NCI-H1436 treated with DMSO at 0.1 percent for 48 hours (cell line): ENCODE measurements at places on chromosomes 12 and 14.

GRCh38 chr14:36014236-36014635, 162.3 kb downstream of the PTCSC3 start:
- no peak for DNase-seq

- no peak for DNase-seq
Measured at GRCh38 chr14:24224618-24225071, 7.5 kb downstream of the NEDD8 start.

DNA sequence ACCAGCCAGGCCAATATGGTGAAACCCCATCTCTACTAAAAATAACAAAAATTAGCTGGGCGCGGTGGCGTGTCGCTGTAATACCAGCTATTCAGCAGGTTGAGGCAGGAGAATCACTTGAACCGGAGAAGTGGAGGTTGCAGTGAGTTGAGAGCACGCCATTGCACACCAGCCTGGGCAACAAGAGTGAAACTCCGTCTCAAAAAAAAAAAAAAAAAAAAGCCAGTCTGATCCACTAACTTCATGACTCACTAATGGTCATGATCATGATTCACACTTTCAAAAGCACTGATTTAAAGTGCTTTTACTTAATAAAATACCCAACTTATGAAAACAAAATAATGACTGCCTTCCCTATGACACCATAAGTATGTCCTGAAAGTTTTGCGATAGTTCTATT, 38.4 kb upstream of the CPM start:
- no peak for DNase-seq

GRCh38 chr12:130920119-130920703, 33.5 kb upstream of the ADGRD1 start:
- no peak for DNase-seq

GRCh38 chr12:64419696-64420095, 15.5 kb downstream of the XPOT start:
- no peak for DNase-seq

DNA sequence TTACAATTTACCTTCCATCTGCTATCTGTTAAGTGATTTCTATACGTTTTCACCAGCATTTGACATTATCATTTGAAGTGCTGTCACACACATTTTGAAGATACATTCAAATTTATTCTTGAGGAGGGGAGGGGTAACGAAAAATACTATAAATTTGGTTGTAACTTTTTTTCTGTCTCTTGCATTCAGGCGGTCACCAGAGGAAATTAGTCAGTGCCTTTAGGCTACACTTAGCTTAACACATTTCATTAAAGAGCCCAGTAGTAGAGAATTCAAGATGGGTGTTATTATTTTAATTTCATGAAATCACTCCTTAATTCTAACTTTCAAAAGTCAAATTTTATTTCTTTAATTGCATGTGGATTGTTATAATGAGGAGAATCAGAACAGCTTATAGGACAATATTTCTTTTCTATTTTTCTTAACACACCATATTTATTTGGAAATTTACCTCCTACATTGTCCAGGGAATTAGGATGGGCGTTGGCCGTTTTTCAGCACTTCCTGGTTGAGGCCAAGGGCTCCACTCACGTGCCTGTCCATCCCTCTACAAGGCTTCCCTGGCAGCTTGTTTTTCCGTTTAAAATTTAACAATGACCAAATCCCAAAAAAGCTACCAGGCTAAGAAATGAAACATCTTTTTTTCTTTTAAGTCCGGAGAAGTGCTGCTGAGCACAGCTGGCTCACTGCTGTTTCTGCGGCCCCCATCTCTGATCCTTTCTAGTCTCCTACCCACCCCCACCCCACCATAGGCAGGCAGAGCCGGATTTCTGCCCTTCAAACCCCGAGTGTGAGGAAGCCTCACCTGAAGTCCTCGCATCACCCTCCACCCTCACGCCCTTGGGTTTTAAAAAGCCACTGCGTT, 1.1 kb upstream of the FAR2 start:
- DNase-seq: no peak

GRCh38 chr12:69927164-69927563, 102.1 kb downstream of the MYRFL start:
- no peak for DNase-seq

- DNase-seq: no peak
Measured at GRCh38 chr14:105168496-105168978, at the start of gene JAG2. TSS of gene JAG2 (minus strand) at chr14:105168776. CDS start at chr14:105168420, 356 bp downstream.

- DNase-seq: no peak
Measured at GRCh38 chr14:96625426-96625985, 123.3 kb downstream of the PAPOLA start.

DNA sequence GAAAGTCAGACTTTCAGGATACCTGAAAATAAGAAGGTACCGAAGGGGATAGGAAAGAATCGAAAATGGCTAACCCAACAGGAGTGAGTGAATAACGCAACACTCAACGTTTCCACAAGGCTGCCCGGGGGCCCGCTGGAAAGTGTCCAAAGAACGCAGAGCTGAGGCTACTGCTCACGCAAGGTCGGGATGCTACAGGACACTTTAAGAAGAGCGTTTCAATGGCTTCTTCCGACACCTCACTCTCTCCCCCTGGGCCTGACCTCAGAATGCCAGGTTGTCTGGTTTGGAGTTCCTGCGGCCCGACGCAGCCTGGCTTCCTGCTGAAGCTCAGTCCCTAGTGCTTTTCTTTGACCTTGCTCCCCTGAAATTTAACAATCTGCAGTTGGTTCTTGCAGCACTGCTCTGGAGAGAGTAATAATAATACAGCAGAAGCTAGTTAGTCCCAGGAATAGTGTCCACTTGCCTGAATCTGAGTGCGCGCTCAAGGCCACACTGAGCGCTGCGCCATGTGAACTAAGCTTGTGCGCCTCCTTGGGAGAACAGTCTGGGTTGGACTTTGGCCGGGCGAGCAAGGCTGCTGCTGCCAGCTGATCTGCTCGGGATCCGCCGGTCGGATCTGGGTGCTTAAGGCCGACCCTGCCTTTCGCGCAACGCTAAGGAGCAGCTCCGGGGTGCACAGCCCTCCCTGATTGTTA, 2.0 kb upstream of the ALX1 start:
- no peak for DNase-seq

- no peak for DNase-seq
Measured at GRCh38 chr14:35292770-35293561, 784 bp downstream of the PSMA6 start.

- no peak for DNase-seq
Measured at GRCh38 chr14:51081209-51081608, 13.7 kb downstream of the TRIM9 start.

- no peak for DNase-seq
Measured at GRCh38 chr12:120831648-120832267, 72.4 kb downstream of the SPPL3 start.

DNA sequence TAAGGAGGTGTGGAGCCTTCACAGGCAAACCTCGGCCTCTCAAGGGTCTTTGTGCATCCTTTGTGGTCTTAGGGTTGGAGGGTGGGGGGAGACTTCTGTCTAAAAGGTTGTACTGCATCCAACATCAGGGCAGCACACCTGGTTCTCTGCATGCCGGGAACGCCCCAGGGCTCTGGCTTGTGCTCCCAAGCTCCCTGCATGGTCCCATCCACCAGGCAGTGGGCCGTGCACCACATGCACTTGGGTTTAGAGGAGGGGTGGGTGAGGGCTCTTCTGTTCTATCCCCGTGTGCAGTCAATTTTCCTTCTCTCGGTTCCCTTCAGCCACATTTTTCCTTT, 86.1 kb downstream of the CPSF2 start:
- no peak for DNase-seq

- DNase-seq: no peak
Measured at GRCh38 chr12:127270193-127270592, 996.8 kb upstream of the TMEM132C start.

- no peak for DNase-seq
Measured at GRCh38 chr14:86521031-86521730, 991.2 kb downstream of the FLRT2 start.

DNA sequence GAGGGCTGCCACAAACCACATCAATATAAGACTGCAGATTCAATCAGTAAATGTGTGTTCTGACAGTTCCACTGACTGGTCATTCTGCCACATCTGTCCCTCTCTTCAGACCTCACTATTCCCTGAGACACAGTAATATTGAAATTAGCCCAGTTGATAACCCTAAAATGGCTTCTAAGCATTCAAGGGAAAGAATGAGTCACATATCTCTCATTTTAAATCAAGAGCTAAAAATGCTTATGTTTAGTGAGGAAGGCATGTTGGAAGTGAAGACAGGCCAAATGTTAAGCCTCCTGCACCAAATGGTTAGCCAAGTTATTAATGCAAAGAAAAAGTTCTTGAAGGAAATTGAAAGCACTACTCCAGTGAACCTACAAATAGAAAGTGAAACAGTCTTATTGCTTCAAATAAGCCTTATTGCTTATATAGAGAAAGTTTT, 24.5 kb upstream of the KIF21A start:
- DNase-seq: no peak

GRCh38 chr14:99342906-99343305, 70.9 kb upstream of the BCL11B start:
- no peak for DNase-seq

DNA sequence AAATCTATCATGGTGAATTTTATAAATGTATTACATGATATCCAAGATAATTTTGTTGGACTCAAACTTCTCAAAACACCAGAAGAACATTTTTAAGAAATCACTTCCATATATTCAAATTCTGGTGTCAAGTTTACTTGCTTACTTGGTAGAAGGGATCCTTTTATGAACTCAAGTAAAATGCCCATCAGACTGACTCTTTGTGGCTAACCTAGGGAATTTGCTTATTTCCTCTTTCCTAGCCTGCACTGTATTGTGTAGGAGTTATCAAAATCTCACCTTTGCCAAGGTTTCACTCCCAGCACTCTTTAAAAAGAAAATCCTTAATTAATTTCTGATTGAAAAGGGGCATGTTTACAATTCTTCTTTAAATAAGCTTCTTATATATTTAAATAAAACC, 196.5 kb downstream of the DUSP6 start:
- DNase-seq: no peak

DNA sequence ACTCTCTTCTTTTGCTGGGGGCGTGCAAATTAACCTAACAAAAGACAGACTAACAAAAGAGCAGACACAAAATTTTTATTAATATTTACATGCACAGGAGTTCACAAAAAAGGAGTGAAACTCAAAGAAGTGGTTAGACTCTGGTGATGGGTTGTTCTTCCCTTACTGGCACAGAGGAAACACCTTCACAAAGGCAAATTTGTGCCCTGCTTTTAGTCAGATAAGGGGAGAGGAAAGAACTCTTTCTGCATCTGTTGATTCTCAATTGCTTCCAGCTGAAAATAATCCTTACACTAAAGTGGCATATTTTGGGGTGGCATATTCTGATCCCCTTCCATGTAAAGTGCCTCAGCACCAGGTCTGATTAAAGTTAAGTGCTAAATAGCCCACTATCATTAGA, 190.2 kb upstream of the AMIGO2 start:
- DNase-seq: no peak

DNA sequence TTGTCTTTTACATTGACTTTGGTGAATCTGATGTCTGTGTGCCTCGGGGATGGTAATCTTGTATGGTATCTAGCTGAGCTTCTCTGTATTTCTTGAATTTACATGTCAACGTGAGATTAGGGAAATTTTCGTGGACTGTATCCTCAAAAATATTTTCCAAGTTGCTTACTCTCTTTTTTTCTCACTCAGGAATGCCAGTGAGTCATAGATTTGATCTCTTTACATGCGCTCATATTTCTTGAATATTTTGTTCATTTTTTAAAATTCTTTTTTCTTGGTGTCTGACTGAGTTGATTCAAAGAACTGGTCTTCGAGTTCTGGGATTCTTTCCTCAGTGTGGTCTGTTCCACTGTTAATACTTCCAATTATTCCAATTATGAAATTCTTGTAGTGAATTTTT, 207.7 kb downstream of the RAD51B start:
- DNase-seq: no peak

DNA sequence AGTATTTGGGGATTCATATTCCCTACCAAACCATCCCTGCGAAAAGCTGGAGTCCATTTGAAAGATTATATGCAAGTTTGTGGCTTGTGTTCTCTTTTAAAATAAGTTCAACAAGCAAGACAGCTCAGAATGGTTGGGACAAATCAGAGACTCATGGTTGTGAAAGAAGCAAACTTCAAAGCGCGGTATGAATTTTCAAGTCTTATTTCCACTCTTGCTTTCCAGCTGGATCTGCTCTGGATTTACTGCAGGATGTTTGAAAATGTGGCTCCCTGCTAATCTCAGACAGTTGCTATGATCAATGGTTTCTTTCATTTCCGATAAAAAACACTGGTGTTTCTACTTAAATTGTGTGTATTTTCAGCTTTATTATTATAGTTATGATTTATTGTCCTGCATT, 477.5 kb downstream of the RAD51B start:
- DNase-seq: no peak

GRCh38 chr14:104091927-104092771, 6.6 kb downstream of the ASPG start:
- DNase-seq: no peak

GRCh38 chr12:102478405-102479098, 1.8 kb downstream of the IGF1 start:
- no peak for DNase-seq

DNA sequence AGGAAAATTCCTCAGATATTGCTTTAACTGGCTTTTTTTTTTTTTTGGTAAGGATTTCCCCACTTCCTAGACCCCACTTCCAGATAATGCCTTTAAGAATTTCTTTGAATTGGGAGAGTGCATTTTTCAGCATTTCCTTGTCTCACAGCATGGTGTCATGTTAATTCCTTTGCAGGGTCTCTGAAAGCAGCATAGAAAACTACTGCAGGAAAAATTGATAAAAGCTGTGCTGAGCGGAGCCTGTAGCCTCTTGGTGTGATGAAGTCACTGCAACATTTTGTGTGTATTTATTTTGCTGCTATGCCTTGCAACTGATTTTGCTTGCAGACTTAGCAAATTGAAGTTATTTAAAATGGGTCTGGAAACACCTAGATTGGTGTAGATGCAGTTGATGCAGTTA, 2.7 kb downstream of the ANO4 start:
- DNase-seq: no peak

DNA sequence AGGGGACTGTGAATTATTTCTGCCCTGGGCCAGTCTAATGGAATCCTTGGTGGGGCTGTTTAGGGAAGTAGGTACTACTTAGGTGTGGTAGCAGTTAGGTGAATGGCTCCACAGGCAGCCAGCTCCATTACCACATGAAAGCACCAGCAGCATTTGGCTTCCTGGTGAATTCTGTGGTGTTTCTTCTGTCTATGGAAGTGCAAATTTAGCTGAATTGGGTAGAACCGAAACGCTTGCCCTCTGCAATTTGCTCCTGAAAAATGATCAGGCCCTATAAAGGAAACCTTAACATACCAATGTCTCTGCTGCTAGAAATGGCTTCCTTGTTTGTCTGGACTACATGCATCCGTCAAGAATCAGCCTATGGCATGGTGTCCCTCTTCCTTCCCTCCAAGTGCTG, 16.4 kb downstream of the FLRT2 start:
- no peak for DNase-seq

DNA sequence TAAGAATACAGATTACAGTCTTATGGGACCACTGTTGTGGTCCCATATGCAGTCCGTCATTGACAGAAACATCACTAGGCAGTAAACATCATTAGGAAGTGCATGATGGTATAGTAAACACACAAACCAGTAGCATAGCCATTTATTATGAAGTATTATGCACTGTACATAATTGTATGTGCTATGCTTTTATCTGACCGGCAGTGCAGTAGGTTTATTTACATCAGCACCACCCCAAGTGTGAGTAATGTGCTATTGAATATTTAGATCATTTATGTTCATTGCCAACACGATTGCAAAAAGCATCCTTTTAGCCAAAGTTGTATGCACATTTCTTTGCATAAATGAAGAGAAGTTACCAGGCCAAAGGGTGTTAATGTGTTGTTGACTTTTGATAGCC, 531.6 kb upstream of the TBX3 start:
- DNase-seq: no peak
